Activated CD4-positive, CD25-positive, alpha-beta regulatory T cell treated with anti-CD3 and anti-CD28 coated beads, Interleukin-2, amount 50 U/mL, for 72 hours (primary cell): ENCODE measurements at places on chromosomes 2 and 18.

DNA sequence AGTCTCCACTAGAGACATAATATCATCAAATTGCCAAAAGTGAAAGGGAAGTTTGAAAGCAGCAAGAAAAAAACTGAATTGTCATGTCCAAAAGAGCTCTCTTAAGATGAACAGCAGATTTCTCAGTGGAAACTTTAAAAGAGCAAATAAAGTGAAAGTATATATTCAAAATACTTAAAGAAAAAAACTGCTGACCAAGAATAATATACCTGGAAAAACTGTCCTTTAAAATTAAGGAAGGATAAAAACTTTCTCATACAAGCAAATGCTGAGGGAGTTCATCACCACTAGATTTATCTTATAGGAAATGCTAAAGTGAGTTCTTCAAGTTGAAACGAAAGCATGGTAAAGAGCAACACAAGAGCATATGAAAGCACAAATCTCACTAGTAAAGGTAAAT, 83.3 kb upstream of the SCN1A start:
- no peak for DNase-seq

DNA sequence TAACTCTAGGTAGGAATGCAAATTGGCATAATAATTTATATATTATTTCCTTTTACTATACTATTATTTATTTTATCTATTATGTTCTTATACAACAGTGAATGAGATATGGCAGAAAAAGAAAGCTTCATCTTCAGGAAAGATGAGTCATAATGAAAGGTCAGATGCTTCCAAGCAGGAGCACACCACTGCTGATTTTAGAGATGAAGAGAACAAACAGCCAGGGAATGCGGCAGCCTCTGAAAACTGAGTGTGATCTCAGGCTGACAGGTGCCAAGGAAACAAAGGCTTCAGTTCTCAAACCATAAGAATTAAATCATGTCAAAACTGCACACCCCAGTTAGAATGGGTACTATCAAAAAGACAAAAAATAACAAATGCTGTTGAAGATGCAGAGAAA, 149.0 kb downstream of the CCDC178 start:
- no peak for DNase-seq

GRCh38 chr2:160389875-160390274, 103.7 kb downstream of the RBMS1 start:
- DNase-seq = no peak

DNA sequence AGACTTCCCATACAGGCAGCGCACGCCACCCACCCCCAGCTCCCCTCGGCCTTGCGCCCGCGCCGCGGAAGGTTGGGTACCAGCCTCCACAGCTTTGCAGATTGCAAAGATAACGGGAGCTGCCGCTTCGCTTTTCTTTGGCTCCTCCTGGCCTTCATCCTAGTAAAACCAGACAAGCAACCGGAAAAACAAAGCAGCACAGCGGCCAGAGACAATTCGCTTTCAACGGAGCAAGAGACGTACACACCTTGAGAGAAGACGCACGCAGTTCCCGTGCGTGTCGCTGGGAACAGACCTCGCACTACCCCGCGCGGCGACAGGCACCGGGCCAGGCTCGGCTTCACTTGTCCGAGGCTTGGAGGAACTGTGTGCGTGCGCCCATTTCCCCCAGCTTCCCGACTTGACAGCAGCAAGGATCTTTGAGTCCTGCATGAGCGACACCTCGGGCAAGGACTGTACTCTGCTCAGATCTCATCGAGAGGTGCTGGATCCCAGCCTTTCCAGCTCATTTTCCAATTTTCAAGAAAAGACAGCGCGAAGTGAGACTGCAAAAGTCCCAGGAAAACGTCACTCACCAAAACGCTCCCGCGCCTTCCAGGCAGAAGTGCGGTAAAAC, 964 bp downstream of the ZBTB7C start:
- no peak for DNase-seq

- no peak for DNase-seq
Measured at GRCh38 chr2:117875786-117876185, 61.3 kb downstream of the DDX18 start.

- no peak for DNase-seq
Measured at GRCh38 chr2:206958261-206958660, 18.9 kb downstream of the CPO start.

- DNase-seq = no peak
Measured at GRCh38 chr2:19738707-19739106, 163.1 kb downstream of the TTC32 start.
